ENCODE measurements at places on chromosomes 7 and 10.

GRCh38 chr7:41834805-41835694 lies 132.2 kb upstream of the INHBA start:
- no peak for DNase-seq

- no peak for DNase-seq
Observed at GRCh38 chr7:107742678-107743566, 1.0 kb upstream of the CBLL1 start.

GRCh38 chr7:22082886-22083703 lies 137.4 kb upstream of the CDCA7L start:
- DNase-seq: peak; percentile 85

DNA sequence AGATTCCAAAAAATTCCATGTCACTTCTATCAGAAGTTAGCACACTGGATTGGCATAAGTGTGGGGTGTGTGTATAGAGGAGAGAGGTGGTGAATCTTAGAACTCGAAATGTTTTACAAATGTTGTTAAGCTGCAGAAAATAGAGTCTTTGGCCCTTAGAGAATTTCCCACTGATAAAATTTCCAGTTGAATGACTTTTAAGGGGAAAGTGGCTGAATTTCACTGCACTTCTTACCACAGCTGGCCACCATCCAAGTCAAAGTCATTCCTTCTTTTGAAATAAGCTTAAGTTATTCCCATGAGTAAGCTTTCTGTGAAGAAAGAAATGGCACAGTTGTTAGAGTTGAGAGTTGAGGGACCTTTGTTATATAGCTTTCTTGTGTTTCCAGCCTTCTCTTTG lies 13.9 kb downstream of the VCL start:
- DNase-seq: no peak

- no peak for DNase-seq
Observed at GRCh38 chr7:152312316-152312715, 123.5 kb downstream of the KMT2C start.

- DNase-seq: no peak
Observed at GRCh38 chr10:88389456-88389855, 193.7 kb downstream of the RNLS start.

GRCh38 chr10:78731675-78732074 lies 337.1 kb upstream of the ZMIZ1 start:
- no peak for DNase-seq

GRCh38 chr10:10617686-10618085 lies 400.0 kb upstream of the CELF2 start:
- no peak for DNase-seq

DNA sequence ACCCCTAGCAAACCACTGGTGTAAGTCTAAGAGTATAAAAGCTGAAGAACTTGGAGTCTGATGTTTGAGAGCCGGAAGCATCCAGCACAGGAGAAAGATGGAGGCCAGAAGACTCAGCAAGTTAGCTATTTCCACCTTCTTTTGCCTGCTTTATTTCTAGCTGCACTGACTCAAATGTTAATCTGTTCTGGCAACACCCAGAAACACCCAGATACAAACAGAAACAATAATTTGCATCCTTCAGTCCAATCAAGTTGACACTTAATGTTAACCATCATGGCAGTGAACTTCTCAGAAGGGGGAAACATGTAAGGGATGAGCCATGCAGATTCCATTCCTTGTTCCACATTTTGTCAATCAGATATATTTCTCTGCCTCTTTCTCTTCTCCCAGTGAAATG lies 101.8 kb upstream of the FERD3L start:
- no peak for DNase-seq

DNA sequence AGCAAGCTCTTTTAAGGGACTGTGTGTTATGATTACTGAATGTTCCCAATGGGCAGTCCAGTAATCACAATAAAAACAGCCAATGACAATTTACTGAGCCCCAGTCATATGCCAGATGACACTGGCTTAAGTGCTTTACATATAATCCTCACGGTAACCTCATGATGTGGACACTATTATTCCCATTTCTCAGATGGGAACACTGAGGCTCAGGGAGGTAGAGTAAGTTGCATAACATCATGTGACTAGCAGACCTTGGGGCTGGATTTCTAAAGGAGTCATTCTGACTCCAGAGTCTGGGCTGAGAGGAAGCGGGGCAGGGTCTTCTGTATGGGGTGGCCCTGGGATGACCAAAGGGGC lies 7.6 kb upstream of the RBM20 start:
- no peak for DNase-seq

- no peak for DNase-seq
Observed at GRCh38 chr10:119453313-119453712, 89.2 kb downstream of the RGS10 start.

DNA sequence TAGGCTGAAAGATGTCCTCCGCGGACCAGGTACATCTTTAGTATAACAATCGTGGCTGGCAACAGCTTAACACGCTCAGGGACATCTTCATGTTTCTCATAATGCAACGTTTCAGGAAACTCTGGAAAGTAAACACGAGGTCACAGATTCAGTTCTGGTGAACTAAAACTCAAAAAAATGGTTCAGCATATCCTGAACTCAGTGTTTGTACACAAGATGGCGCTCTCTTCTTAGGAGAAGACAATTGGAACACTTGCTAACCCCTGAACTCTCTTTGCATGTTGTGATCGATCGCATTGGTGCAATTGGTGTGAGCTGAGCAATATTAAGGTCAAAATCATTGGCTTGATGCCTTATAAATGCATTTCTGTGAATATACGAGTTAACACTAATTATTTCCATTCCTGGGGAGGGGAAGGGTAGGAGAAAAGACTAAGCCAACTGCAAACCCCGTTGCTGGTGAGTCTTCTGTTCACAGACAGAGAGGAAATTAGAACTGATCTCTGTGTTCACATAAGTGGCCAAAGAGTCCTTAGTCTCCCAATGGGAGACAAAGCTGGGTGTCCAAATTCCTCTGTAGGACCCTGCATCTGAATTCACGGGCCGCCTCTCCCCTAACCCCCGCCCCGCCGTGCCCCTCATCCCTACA lies 52.6 kb upstream of the FAM180A start:
- DNase-seq: no peak

DNA sequence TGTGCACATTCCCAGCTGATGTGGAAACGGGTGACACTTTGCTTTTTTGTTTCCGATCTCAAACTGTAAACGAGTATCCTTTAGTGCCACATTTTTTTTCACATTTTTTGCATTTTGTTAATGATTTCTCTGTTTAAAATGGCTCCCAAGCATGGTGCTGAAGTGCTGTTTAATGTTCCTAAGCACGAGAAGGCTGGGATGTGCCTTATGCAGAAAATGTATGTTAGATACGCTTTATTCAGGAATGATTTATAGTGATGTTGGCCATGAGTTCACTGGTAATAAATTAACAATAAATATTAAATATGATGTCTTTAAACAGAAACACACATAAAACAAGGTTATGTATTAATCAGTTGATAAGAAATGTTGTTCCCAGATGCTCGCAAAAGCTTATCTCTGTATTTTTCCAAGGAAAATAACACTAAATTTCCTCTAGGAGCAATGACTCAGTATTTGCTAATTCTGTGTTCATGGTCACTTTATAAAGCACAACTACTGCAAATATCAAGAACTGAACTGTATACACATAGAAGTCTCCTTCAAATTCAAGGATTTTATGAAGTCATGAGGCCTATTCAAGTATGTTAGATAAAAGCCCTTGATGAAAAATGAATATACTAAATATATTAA lies 305.9 kb upstream of the SMIM30 start:
- DNase-seq: no peak

- DNase-seq: no peak
Observed at GRCh38 chr10:95815701-95816240, 59.8 kb downstream of the ENTPD1 start.

GRCh38 chr7:93039786-93040185 lies 78.0 kb downstream of the SAMD9 start:
- DNase-seq: no peak

DNA sequence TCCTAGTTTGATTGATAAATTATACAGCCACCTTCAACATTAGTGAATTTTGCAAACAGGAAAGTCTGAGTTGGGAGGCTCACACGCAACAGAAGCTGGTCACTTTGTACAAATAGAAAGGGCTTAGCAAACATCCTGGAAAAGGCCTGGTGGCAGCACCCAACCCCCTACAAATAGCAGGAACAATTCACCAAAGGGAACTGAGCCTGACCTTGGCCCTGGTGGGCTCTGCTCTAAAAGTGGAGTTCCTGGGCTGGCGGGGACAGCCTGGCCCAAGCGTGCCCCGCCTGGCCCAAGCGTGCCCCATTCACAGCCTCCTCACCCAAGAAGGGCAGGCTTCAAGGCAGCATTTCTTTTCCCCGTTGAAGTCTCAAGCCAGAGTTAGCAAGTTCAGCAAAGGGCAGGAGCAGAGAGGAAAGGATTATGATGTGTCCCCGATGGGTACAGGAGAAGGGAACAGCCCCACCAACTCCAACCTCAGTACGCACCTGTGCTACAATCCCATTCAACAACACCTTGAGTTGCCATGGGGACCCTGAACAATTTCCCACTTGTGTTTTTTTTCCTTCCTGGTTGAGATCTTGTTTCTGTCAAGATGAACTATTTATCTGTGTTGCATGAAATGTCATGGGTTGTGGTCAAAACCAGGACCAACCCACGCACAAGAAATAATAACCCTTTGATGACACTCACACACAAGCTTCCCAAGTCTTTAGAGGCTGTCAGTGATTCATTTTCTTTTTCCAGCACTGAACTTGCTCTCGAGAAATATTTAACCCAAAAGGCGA lies 43.4 kb downstream of the RGS10 start:
- DNase-seq: no peak

DNA sequence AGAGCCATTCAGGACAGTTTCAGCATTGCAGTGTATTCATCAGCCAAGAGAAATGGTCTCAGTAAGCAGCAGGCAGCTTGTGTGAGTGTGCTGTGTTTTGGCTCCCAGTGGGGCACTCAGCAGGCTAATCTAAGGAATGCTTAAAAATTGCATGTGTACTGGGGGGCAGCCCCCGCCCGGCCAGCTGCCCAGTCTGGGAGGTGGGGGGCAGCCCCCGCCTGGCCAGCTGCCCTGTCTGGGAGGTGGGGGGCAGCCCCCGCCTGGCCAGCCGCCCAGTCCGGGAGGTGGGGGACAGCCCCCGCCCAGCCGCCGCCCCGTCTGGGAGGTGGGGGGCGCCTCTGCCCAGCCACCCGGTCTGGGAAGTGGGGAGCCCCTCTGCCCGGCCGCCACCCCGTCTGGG lies 116.2 kb downstream of the GRID1 start:
- no peak for DNase-seq

Data from omental fat pad (tissue), 4 donors.